IMR-90 (cell line): ENCODE measurements at places on chromosomes 7 and 10. TPM values are rescaled to one million over a fixed set of nuclear protein-coding genes. Genes with fewer than 3 reads are reported as not detected.

DNA sequence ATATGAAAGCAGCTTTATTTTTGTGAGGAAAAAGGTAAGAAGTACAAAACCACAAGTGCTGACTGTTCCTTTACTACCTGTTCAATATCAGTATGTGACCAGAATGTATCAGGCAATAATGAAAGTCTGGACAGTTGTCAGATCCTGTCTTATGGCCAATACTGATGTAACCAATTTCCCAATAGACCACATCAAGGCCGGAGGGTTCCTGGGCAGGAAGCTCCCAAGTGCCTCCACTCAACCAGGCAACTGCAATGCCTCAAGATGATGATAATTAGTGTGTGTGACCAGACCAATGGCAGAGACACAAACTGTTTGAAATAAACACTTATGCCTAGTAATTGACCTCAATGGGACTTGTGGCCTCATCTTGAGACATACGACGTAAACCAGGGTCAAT lies 149.4 kb upstream of the ASAH2 start:
- DNase-seq, result no peak

DNA sequence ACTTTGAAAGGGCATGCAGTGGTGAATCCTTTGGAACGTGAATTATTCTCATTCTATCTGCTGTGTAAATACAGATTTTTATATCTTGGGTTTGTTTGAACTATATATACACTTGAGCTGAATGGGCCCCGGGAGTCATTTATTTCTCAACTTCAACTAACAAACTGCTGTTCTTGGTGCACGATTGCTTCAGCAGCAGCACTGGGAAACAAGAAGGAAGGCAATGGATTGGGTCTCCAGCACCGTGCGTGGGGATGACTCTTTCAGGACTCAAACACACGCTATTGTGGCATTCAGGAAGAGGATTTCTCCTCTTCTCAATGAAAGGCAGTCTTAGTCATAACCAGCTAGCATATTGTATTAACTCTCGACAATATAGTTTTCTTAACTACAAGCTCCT lies 226.0 kb upstream of the NFE2L3 start:
- DNase-seq, result no peak

GRCh38 chr7:71766016-71766415 lies 634.1 kb downstream of the GALNT17 start:
- DNase-seq, result no peak

DNA sequence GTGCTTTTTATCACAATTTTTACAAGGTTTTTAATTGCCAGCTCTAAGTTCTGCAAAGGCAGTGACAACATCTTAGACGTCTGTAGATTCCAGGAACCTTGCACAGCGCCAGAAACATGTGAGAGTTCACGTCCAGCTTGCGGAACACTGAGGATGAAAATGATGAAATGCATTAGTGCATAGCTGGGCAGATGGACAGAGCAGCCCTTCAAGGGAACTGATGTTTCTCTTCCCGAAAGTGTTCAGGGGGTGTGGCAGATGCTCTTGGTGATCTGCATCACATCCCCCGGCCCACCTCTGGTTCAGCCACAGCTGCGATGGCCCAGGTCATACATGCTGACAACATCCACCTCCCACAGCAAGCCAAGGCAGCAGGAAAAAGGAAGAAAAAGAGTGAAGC lies 40.9 kb downstream of the ITIH5 start:
- DNase-seq, result no peak

- DNase-seq, result peak; percentile 23
Measured at GRCh38 chr7:131302876-131303707, 24.6 kb upstream of the MKLN1 start.

- peak; percentile 64 for DNase-seq
Measured at GRCh38 chr10:3907514-3907913, 122.5 kb upstream of the KLF6 start.

DNA sequence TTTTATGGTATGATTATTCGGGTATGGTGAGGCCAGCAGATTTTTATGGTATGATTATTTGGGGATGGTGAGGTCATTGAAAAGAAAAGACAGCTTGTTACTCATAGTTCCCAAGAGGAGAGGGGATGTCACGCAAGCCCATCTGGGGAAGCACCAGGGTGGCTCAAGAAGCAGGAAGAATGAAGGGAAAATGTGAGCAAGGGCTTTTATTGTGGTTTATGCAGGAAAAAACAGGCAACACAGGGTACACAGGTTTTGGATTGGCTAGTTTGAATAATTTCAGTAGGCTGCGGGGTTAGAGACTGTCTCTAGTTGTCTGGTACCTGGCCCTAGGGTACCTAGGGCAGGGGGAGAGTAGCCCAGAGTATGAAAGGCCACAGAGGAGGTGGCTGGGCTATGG lies 26.8 kb upstream of the DGKI start:
- DNase-seq, result peak; percentile 74

DNA sequence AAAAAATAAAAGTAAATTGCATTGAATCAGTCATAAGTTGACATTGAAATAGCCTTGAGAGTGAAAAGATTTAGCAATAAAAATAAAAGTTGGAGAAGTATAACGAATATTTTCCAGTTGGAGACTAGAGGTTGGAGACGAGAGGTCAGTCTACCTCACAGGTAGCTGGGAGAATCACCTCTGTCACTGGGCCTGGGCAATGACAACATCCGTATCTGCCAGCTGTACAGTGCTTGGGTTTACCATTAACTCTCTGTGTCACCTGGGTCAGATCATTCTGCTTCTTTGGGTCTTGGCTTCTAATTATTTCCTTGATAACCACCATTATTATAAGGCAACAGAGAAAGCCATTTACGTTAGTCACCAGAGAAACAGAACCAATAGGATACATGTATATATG lies 62.0 kb upstream of the STEAP4 start:
- DNase-seq, result no peak

DNA sequence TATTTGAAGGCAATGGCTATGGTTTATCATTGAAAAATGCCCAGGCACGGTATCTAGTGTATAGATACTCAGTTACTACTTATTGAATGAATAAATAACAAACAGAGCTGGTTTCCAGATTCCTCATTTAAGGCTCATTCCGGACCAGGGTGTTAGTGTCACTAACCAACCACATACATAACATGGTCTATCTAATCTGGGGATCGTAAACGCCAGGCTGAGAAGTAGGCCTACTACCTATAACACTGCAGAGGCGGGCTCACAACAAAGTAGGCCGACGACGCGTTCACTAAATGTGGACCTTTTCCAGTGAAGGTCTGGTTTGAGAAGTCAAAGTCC lies 423 bp downstream of the LSM5 start:
- DNase-seq, result no peak

DNA sequence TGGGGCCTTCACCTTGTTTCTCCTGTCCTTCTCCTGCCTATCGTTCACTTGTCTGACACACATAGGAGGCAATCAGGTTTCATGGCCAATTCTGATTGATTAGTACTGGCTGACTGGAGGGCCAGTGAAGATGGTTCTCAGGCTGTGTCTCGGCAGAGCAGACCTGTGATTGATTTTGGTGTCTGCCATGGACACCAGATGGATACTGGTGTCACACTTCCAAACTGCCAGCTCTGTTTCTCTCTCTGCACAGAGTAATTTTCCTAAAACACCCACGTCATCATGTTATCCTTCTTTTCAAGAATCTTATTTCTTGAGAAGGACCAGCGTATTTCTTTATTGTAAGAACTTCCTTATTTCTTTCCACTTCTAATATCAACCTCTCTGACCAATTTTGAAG lies 117.1 kb downstream of the ICA1 start:
- DNase-seq, result no peak

DNA sequence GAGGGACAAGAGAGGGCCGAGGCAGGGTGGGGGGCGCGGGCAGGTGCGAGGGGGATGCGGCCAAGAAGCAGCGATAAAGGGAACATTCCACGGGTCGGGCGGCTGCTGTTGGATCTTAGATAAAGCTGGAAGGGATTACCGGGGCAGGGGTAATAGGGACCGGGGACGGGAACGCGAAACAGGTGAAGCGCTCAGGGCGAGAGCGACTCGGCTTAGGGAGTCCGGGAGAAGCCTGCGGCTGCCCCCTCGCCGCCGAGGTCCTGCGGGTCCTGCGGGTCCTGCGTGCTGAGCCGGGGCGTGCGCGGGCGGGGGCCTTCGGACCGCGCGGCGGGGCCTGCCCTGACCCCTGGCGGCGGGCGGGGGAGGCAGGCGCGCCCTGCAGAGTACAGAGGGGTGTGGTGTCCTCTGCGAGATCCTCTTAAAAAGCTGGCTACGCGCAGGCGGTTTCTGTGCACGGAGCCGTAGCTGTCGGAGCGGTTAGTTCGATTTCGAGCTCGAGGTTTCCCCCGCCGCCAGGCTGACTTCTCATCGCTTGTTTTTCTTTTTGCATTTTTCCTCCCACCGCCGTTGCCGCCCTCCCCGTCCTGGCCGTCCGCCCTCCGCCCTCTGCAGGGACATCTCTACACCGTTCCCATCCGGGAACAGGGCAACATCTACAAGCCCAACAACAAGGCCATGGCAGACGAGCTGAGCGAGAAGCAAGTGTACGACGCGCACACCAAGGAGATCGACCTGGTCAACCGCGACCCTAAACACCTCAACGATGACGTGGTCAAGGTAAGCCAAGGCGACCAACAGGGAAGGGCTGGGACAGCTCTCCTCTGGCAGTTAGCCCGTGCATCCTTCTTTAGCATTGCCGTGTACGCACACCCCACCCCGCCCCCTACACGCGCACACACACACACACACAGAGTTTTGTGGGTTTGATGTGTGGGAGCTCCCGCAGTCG lies 1.4 kb downstream of the CAV1 start:
- DNase-seq, result peak; percentile 88

WDFY4 gene
- total RNA-seq, result not detected in 2 replicates

COL17A1 gene
- total RNA-seq, result 0.18 and 0.83 TPM in 2 replicates

INMT gene
- total RNA-seq, result 1.7 and 2.2 TPM in 2 replicates

SH3PXD2A gene
- total RNA-seq, result 6.3 and 6.7 TPM in 2 replicates

CDK14 gene
- total RNA-seq, result 28.1 and 29.6 TPM in 2 replicates

OPALIN gene
- total RNA-seq, result not detected in 2 replicates
